ENCODE measurements at places on chromosomes 1 and 21.

DNA sequence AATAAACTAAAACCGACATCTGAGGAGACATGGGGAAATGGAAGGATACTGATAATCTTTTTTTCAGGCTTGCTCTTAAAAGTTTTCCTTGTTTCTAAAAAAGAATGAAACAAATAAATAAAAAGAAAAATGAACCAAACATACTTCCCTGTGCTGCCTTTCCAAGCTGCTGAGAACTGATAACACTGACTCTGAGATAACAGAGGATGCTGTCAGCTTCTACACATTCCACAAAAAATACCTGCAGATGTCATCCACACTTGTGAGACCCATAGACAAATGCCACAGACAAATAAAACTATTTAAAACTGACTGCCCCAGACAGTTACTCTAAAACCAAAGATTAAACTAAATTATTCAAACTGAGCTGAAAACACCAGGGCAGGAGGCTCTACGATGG, 12.0 kb upstream of the OR6K3 start:
- DNase-seq: no peak

GRCh38 chr1:17903386-17903785, 148.3 kb downstream of the ACTL8 start:
- no peak for DNase-seq

DNA sequence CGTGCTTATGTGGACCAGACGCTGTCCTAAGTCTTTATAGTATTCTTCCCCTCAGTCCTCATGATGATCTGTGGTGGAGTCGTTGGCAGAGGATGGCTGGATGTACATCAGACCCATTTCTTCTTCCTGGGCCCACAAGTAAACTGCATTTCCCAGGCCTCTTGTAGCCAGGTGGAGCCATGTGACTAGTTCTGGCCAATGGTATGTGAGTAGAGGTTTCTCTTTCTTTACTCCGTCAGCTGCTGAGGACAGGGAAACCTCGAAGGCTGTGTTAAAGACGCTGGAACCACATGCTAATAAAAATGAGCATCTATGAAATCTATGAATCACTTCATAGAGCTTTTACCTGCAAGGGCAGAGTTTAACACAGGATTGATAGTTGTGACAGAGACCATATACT, 18.7 kb upstream of the ZNF362 start:
- peak; percentile 24 for DNase-seq

- no peak for DNase-seq
These were observed 335.0 kb upstream of the NFIA start for GRCh38 chr1:60747353-60747752.

DNA sequence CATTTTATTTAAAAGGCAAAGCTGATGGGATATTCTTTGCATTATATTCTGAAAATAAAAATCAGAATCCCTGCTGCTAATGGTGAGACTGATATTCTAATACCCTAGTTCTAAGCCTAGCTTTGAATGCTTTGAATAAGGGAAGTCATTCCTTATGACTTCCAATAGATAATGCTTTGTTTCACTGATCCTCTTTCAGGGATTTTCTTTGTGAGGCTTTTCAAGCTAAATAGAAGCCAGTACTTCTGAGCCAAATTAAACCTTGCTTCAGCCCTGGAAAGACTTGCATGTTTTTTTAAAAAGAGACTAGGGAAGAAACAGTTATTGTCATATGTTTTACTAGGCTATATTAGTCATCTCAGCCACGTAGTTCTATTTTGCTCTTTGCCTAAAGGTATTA, 68.5 kb upstream of the CACYBP start:
- DNase-seq: no peak

GRCh38 chr1:91621907-91622306, 121.3 kb downstream of the CDC7 start:
- no peak for DNase-seq

- no peak for DNase-seq
These were observed 76.4 kb downstream of the HIVEP3 start for GRCh38 chr1:41842326-41842725.

GRCh38 chr1:206685769-206686477, 1.2 kb downstream of the MAPKAPK2 start:
- DNase-seq: peak; percentile 82

GRCh38 chr1:19381261-19381660, 69.1 kb downstream of the SLC66A1 start:
- DNase-seq: no peak

GRCh38 chr1:92480200-92480812, 6.4 kb downstream of the GFI1 start:
- DNase-seq: no peak

- no peak for DNase-seq
These were observed 21.3 kb downstream of the SH2D2A start for GRCh38 chr1:156795374-156795733.

- DNase-seq: no peak
These were observed 55.9 kb downstream of the RHBG start for GRCh38 chr1:156424806-156425432.

GRCh38 chr1:247857069-247857984, at the start of gene TRIM58:
Gene TRIM58 (plus strand): TSS chr1:247857187. CDS start chr1:247857247, 60 bp downstream.
- DNase-seq: no peak

DNA sequence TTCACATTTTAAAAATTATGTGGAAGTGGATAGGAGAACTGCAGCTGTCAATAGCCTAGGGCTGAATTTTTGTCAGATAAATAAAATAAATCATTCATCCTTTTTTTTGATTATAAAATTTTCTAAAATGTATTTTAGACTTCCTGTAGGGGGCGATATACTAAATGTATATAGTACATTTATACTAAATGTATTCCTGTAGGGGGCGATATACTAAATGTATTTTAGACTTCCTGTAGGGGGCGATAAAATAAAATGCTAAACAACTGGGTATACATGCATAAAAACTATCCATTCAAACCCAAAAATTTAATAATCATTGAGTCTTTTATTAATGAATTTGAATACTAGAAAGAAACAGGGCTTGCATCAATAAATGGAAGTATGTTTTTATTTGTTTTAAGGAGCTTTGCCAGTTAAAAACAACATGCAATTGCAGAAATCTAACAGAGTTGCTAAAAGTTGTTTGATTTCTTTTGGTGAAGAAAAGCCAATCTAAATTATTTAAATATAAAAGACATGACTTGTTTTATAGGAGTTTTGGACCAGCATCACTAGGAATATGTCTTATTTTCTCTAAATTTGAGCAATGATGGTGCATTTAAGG, 31.4 kb downstream of the CLCA1 start:
- DNase-seq: peak; percentile 23

GRCh38 chr1:20590306-20590777, 1.4 kb downstream of the CDA start:
- DNase-seq: peak; percentile 73

DNA sequence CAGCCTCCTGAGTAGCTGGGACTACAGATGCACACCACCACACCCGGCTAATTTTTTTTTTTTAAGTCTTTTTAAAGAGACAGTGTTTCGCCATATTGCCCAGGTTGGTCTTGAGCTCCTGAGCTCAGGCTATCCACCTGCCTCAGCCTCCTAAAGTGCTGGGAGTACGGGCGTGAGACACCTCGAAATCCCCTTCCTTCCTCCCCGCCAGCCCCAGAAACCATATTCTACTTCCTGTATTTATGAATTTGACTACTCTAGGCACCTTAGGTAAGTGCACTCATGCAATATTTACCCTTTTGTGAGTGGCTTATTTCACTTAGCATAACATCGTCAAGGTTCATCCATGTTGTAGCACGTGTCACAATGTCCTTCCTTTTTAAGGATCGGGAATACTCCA, 6.9 kb upstream of the LRP8 start:
- DNase-seq: no peak
